Smooth muscle cell of the pulmonary artery (primary cell): ENCODE measurements at places on chromosomes 7 and 10. TPM values are rescaled to one million over a fixed set of nuclear protein-coding genes. Genes with fewer than 3 reads are reported as not detected.

DENND2A gene
- total RNA-seq, result 4.8 and 7.9 TPM in 2 replicates

PLAC9 gene
- total RNA-seq, result 8.0 and 18.2 TPM in 2 replicates

GSTO1 gene
- total RNA-seq, result 69.3 and 92.1 TPM in 2 replicates

PTPN20 gene
- total RNA-seq, result 3.8 and 4.5 TPM in 2 replicates

LRGUK gene
- 0.10 and 0.13 TPM in 2 replicates for total RNA-seq

GLI3 gene
- total RNA-seq, result 4.1 and 4.8 TPM in 2 replicates

PILRB gene
- 5.7 and 7.8 TPM in 2 replicates for total RNA-seq

SLC35B4 gene
- total RNA-seq, result 17.1 and 19.8 TPM in 2 replicates

MINDY4 gene
- total RNA-seq, result 5.7 and 7.9 TPM in 2 replicates

CRTAC1 gene
- 0.07 and 0.50 TPM in 2 replicates for total RNA-seq

WDR86 gene
- total RNA-seq, result 0.26 TPM in 2 replicates

FAM25A gene
- total RNA-seq, result not detected in 2 replicates

ITPRID1 gene
- not detected in 2 replicates for total RNA-seq

CNNM1 gene
- total RNA-seq, result 0.07 and 0.17 TPM in 2 replicates

PTF1A gene
- total RNA-seq, result not detected in 2 replicates

CACNB2 gene
- total RNA-seq, result 0.20 and 0.36 TPM in 2 replicates

GSAP gene
- 4.2 and 5.0 TPM in 2 replicates for total RNA-seq

AKR1C2 gene
- total RNA-seq, result 8.2 and 14.9 TPM in 2 replicates

LRRC61 gene
- 0.26 and 0.36 TPM in 2 replicates for total RNA-seq

SH2B2 gene
- 3.1 and 7.1 TPM in 2 replicates for total RNA-seq

TMEM60 gene
- total RNA-seq, result 8.6 and 11.7 TPM in 2 replicates

PPP1R3C gene
- 195 and 201 TPM in 2 replicates for total RNA-seq

TSPAN12 gene
- total RNA-seq, result 1.9 and 5.2 TPM in 2 replicates

IDI2 gene
- not detected in 2 replicates for total RNA-seq

SVOPL gene
- not detected in 2 replicates for total RNA-seq

DRGX gene
- total RNA-seq, result not detected in 2 replicates

CPA1 gene
- 0.39 and 0.40 TPM in 2 replicates for total RNA-seq

CLEC5A gene
- total RNA-seq, result not detected in 2 replicates

MMD2 gene
- not detected in 2 replicates for total RNA-seq

OIT3 gene
- under 0.01 and 0.03 TPM in 2 replicates for total RNA-seq

ADAMTS14 gene
- 2.5 TPM in 2 replicates for total RNA-seq

AKR1B1 gene
- total RNA-seq, result 46.7 and 87.0 TPM in 2 replicates

GPR146 gene
- total RNA-seq, result 16.4 and 16.7 TPM in 2 replicates

TUBB8 gene
- not detected in 2 replicates for total RNA-seq

IGFBP3 gene
- 1,159 and 1,274 TPM in 2 replicates for total RNA-seq

CALHM3 gene
- total RNA-seq, result not detected in 2 replicates

CRPPA gene
- total RNA-seq, result 1.4 and 2.4 TPM in 2 replicates

TRIM56 gene
- total RNA-seq, result 31.9 and 43.8 TPM in 2 replicates

HOXA7 gene
- total RNA-seq, result 0.13 TPM in 1 of 2 replicates, not detected in the other

PTPRN2 gene
- 0.26 and 0.85 TPM in 2 replicates for total RNA-seq

ARF5 gene
- total RNA-seq, result 75.5 and 94.2 TPM in 2 replicates

ST8SIA6 gene
- total RNA-seq, result 0.13 TPM in 1 of 2 replicates, not detected in the other

STMP1 gene
- total RNA-seq, result 18.6 and 26.4 TPM in 2 replicates

SPDYE2B gene
- not detected in 2 replicates for total RNA-seq

DPP6 gene
- total RNA-seq, result not detected in 2 replicates

DGKB gene
- 0.07 and 0.13 TPM in 2 replicates for total RNA-seq

GPR37 gene
- total RNA-seq, result 1.5 and 2.7 TPM in 2 replicates

LRIT1 gene
- total RNA-seq, result not detected in 2 replicates

NKX2-3 gene
- total RNA-seq, result not detected in 2 replicates
